ENCODE measurements at places on chromosomes 3 and 15.

DNA sequence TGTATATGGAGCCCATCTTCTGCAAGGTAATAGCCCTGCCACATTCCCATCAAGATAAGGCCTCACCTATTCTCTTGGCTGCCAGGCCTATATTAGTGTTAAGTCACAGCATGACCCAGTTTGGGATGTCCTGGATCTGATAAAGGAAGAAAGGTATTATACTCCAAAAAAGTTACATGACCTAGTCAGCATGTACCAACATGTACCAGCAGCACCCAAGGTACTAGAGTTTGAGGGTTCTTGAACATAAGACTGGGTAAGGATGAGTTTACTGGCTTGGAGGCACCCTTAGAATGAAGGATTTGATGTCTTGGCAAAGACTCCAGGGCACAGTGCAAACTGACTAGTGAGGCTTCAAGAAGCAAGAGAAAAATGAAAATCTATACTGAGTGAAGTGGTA, 232.5 kb downstream of the SQOR start:
- no peak for DNase-seq

DNA sequence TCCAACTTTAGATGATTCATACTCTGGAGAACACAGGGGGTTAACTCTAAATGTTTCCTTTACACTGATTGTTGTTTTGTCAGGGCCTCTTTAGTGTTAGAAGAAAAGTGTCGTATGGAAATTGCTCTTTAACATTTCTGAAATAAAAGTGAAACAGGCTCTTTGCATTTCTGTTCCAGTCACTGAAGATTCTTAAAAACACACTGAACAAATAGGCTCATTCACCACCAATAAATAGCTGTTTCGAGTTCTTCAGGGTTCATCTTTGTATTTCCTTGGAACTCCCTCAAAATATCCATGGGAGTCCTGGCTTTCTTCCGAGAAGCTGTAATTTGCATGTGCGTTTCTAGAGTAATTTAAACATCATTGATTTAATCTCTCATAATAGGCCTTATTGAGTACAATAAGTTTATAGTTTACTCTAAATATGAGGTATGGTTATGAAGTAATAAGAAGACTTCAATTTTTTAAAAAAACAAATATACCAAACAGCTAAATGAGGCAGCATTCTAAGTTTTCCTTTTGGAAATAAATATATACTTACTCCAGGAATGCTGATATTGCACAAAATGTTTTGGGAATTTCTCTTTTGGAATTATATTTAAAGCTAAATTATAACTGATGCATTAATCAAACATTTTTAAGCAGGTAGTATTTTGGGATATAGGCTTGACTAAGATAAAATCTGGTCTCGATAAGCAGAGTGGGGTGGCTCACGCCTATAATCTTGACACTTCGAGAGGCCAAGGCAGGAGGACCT, 327.4 kb downstream of the EPHA3 start:
- DNase-seq = no peak

DNA sequence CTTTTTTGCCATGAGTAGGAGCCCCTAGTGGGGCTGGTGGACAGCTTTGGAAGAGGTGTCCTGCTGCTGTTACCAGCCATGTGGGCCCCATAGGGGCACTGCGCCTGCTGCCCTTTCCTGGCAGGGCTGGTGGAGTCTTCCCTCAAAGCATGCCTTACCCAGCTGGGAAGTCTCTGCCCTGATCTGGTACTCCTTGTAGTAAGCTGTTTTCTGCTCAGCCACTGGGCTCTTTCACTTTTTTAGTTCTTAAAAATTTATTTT, 26.2 kb downstream of the HMCES start:
- DNase-seq = no peak

- no peak for DNase-seq
Observed at GRCh38 chr3:134453631-134454030, 32.2 kb downstream of the ANAPC13 start.

DNA sequence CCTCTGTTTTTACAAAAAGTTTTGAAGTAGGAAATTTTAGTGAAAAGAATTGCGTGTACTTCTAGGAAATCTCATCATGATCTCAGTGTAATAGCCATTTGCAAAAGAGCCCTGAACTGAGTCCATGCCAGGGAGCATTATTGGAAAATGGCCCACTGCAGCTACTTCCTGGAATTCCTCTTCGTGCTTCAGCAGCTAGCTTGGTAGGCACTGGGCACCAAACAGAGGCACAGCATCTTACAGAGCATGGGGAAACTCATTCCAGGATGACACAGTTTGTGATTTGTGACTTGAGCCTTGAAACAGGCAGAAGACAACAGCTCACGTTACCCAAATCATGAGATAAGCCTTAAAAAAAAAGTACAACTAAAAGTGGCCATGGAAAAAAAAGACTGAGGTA, 179.1 kb downstream of the WDR72 start:
- DNase-seq = no peak

DNA sequence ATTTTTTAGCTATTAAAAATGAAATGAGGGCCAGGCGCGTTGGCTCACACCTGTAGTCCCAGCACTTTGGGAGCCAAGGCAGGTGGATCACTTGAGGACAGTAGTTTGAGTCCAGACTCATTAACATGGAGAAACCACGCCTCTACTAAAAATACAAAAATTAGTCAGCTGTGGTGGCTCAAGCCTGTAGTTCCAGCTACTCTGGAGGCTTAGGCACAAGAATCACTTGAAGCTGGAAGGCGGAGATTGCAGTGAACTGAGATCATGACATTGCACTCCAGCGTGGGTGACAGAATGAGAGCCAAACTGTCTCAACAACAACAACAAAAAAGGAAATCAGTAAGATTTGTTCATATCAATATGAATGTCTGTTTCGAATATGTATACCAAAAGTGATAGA, 517.1 kb downstream of the ROBO1 start:
- DNase-seq = no peak

- no peak for DNase-seq
Observed at GRCh38 chr3:143081844-143082778, 37.5 kb upstream of the CHST2 start.

DNA sequence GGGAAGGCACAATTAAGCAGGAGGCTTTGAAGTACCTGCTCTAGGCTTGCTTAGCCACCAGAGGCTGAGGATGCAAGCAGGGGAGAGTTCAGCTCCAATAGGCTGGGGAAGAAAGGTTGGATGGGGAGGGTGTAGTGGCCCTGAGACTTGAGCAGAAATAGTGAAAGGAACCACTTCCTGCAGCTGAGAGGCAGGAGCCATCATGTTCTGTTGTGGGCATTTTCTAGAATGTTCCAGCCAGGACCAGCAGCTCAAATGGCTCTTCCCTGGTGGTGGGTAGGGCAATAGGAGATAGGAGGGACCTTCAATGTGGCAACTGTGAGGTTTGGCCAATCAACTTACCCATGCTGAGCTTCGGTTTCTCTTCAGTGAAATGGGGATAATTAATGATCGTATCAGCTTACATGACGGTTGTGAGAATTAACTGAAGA, 79.1 kb upstream of the CGNL1 start:
- DNase-seq = no peak

DNA sequence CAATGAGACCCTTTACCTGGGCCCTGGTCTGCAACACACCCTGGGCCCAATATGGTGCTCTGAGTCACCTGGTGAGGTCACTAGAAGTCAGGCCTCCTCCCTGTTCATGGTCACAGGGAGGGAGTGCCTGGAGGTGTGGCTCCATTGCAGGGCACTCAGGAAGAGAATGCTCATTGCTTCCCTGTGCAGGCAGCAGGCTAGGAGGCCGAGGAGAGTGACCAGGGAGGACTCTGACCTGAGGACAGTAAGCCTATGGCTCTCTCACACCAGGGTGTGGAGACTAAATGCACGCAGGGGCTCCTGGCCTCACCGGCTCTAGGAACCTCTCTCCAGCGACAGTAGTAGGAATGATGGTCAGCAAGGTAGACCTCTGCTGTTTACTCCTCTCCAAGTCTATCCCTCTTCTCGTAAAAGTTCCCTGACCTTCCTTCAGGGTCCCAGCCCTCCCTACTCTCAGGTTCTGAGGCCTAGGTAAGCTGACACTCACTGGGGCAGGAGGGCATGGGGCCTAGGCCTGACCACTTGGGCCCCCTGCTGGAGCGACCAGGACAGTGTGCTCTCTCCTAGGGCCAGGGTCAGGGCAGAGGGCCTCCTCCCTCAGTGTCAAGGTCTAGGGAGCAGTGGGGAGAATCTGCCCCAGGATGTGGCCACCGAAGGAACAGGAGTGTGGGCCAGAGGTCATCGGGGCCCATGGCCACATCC, 9.6 kb upstream of the SLCO2A1 start:
- no peak for DNase-seq

DNA sequence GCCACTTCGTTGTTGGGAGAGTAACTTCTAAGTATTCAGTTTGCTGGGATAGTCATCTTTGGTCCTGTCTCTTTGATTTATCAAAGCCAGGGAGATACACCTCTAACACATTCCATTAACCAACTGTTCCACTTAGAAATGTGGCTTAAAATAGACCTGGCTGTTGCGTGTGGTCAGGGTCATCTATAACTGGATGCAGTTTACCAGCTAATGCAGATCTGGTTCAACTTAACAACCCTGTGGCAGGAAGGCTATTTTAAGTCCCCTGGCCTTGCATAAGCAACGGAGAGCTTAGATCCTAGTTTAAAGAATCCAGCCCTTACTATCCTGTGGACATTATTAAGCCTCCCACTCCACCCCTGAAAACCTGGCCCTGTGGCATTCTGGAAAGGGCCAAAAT, 28.1 kb upstream of the CAPN3 start:
- no peak for DNase-seq

GRCh38 chr15:62348118-62348517, 183.0 kb upstream of the C2CD4B start:
- no peak for DNase-seq

- DNase-seq = no peak
Observed at GRCh38 chr15:67063689-67064606, 1.5 kb upstream of the SMAD3 start.

DNA sequence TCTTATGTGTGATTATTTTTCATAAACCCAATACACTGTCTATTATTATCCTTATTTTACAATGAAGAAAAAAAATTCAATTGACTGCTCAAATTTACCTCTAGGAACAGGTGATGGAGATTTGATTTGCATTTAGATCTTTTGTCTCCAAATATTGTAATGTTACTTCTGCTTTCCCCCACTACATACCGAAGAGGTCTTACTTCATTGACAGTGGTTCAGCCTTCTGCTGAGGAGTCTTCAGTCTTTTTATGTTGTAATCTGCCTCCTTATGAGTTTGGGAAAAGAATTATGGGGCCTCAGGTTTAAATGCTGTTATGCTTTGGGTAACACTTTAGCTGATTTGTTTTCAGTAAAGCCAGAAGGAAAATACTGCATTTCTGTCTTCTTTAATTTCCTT, 199.5 kb downstream of the LPP start:
- DNase-seq = no peak

Measured in stimulated activated CD4-positive, alpha-beta T cell treated with anti-CD3 and anti-CD28 coated beads, Interleukin-1b, Interleukin-23, amount 100 ng/mL, for 1 hour (primary cell).